ENCODE measurements at places on chromosomes 2 and 18.
A peak's percentile ranks its signal among the peaks of the same experiment; 100 is the strongest.

- no peak for DNase-seq
Measured at GRCh38 chr2:209463226-209463625, 39.4 kb downstream of the MAP2 start.

- DNase-seq, result no peak
Measured at GRCh38 chr18:25459814-25460213, 107.8 kb upstream of the ZNF521 start.

- DNase-seq, result no peak
Measured at GRCh38 chr2:86372641-86373502, 35.4 kb upstream of the REEP1 start.

DNA sequence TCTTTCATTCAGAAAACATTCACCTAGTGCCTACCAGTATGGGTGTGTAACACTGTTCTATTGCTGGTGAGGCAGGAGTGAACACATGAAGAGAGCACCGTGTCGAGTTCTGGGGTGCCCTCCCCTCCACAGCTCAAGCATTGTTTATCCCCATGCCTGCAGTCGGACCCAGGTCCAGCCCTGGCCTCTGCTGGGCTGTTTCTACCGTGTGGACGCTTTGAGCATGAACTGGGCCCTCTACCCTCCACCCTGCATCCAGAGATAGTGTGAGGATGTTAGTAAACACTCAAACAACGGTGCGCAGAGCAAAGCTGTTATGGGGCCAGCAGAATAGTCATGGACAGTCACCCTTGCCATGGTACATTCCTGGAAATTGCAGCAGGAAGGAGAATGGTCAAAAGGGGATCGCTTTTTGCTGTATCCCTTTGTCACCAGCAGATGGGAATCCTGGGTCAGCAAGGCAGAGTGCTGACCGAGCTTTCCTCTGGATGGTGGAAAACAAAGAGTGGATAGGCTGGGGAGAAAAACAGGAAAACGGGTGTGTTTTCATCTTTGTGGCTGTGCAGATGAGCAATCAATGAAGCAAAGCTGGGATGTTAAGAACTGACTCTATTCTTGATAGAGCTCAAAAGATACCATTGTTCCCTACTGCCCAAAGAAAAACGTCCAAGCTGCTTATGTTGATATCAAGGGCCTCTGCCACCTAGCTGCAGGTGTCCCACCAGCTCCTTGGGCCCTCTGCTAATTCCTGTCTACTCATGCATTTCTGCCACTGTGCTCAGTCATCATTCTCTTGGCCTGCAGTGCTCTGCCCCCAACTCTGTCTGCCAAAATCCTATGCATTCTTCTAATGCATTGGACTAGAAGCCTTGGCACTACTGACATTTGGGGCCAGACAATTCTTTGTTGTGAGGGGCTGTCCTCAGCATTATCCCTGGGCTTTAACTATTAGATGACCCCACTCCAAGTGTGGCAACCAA, 38.7 kb downstream of the REEP1 start:
- DNase-seq, result peak; percentile 41
